ENCODE measurements at places on chromosomes 6 and 20.

GRCh38 chr6:37126493-37126958 lies 43.4 kb upstream of the PIM1 start:
- DNase-seq = no peak

- no peak for DNase-seq
Observed at GRCh38 chr6:32132110-32132509, 2.0 kb upstream of the FKBPL start.

DNA sequence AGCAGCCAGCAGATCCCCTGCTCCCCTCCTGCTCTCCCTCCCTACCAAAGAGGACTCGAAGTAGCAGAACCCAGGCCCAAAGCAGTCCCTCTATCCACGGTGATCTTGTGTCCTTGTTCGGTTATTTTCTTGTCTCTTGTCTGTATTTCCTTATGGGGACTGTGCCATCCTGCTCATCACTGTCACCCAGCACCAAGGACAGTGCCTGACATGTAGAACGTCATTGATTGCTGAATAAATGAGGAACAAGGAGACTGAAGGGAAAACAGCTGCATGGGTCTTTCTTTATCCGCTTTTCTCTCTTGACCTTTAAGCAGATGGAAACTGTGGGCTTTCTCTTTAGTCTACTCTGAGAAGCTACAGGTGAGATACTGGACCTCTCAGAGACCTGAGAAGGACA lies 29.4 kb upstream of the ZNF831 start:
- peak; percentile 32 for DNase-seq

DNA sequence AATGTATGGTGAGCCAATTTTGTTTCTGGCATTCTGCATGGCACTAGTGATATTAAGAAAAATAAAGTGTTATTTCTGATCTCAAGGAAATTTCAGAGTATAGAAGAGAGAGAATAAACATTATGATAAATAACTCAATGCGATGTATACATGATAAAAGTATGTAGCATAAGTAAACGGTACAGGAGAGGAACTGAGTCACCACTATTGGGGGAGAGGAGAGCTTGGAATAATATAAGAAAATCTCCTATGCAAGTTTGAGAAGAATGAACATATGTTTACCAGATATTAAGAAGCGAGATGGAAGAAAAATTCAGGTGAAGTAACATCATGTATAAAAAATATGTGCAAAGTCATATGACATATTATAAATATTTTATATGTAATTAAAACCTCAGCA lies 1230.3 kb upstream of the CITED2 start:
- no peak for DNase-seq

DNA sequence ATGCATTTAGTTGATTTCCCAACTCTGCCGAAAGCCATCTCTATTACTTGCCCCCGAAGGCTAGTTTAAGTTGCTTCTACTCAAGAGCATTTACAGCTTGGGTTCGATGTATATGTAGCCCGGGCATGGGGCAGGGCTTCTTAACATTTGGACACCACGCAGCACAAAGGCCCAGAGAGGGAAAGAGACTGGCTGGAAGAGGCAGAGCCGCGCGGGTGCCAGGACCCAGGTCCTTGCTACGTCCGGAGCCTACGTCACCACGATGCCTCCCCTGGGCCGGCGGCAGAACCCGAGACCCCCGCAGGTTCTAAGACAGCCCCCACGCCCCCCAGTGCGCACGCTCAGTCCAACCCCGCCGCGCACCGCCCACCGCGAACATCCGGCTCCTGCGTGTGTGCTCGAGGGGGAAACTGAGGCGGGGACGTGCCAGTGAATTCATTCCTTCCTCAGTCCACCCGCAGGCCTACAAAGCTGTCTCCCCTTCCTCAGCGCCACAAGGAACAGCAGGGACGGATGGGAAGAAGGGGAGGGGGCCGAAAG lies 367 bp upstream of the PCIF1 start:
- DNase-seq = peak; percentile 57

GRCh38 chr20:13800728-13801134 lies 15.9 kb downstream of the NDUFAF5 start:
- DNase-seq = no peak
